Epithelial cell of esophagus (primary cell): ENCODE measurements at places on chromosomes 2 and 18.

GRCh38 chr2:195813421-195813820 lies 156.4 kb downstream of the SLC39A10 start:
- no peak for DNase-seq

DNA sequence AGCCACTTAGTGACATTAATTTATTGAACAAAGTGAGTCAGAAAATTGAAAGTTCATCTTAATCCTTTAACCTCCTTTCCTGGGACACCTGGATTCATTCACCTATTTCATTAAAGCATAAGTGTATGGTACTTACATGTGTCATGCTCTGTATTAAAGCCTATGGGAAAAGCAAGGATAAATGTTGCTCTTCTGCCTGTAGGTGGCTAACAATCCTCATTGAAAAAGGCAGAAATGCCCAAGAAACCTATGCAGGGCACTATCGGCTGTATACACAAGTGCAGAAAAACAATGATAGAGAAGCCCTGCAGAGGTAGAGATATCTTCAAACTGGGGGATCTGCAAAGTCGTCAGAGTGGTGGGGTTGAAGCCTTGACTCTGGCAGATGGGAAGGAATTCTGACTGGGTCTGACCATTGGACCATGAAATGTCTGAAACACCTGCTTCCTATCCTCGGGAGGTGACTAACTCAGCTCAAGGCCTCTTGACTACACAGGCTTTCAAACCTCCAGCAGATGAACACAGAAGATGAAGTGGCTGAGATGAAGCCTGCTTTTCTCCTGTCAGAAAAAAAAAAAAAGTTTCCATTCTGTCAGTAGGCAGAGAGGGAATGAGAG lies 83.1 kb downstream of the DCC start:
- DNase-seq, result no peak

GRCh38 chr18:10564975-10565773 lies 39.3 kb downstream of the NAPG start:
- DNase-seq, result no peak

GRCh38 chr2:113234721-113235346 lies 43.9 kb downstream of the PAX8 start:
- no peak for DNase-seq

DNA sequence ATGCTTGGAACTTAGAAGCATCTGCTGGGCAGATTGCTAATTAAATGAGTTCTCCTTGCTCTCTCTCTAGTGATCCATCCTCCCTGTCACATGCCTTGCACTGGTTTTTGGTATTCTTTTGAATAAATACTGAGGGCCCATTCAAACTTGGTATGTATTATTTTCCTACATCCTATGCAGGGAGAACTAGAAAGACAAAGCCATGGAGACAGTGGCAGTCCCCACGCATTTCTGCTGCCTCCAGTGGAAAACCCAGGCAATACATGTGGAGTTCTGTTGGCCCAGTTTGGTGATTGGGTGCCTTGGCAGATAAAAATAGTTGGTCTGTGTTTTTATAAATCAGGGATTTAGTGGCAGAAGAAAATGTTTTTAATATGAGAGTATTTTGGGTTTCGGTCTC lies 68.7 kb downstream of the DIS3L2 start:
- no peak for DNase-seq

GRCh38 chr2:20352230-20352578 lies 1.6 kb upstream of the PUM2 start:
- no peak for DNase-seq

DNA sequence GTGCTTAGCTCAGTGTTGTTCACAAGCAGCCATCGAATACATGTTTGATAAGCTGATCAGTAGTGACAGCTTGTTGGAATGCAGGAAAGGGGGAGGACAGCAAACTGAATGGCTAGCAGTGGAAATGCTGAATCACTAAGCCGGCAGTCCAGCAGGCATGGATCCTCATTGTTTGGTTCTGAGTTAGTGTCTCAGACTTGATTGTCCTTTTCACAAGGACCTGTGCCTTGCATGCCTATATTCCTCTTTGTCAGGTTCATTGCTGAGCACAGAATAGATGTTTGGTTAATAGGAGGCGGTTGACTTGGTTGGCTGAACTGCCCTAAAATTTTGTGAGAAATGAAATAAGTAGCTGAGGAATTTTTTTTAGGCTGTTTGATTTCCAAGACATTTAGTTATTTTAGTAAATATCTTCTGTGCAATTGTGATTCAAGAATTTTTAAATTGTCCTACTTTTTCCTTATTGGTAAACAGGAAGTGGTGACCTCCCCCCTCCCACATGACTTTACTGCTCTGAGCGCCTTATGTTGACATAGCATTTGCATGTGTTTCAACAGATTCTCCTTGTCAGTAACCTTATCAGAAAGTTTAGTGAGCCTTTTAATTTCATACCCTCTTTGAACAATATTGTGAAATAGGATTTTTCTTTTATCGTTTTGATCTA lies 21.4 kb upstream of the STON1 start:
- DNase-seq, result peak; percentile 55

- peak; percentile 34 for DNase-seq
Measured at GRCh38 chr2:12169721-12170120, 423.3 kb downstream of the LPIN1 start.

DNA sequence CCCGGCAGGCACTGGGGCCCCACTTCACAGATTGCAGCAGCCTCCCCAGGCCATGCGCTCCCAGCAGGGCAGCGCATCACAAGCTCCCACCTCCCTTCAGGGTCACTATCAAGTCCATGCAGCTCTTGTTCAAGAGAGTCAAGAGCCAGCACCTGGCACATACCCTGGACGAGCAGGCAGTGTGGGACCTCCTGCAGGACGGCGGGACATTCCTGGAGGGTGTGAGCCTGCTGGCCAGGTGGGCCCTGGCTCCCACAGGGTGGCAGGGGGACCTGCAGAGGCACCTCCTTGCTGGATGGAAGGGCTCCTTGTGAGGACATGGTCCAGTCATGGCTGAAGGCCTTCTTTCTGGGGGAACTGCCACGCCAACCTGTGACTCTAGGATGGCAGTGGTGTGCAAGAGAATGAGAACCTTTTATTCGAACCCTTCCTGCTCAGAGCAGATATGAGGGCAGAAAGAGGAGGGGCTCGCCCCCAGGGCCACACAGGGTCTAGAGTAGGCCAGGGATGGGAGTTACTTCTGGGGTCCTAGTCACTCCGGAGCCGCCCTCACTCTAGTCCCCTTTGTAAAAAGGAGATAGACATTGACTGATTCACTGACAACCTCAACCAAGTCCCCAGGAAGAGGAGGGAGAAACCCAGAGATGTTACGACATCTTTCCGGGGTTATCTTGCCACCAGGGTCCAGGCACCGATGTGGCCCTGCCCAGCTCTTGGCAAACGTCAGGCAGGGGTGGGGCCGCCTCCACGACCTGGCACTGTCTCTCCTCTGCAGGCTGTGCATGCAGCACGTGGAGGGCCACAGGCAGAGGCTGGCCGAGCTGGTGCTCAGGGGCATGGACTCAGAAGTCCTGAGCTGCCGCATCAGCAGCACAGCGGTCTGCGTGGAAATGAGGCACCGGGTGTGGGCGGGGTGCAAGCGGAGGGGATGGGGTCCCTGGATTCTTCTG lies 31.3 kb downstream of the HJURP start:
- DNase-seq, result no peak

- DNase-seq, result peak; percentile 8
Measured at GRCh38 chr2:55418512-55419232, 984 bp downstream of the CCDC88A start.

- peak; percentile 4 for DNase-seq
Measured at GRCh38 chr18:56712761-56713160, 61.6 kb downstream of the WDR7 start.

GRCh38 chr2:46836295-46837111 lies 79.1 kb downstream of the MCFD2 start:
- no peak for DNase-seq

DNA sequence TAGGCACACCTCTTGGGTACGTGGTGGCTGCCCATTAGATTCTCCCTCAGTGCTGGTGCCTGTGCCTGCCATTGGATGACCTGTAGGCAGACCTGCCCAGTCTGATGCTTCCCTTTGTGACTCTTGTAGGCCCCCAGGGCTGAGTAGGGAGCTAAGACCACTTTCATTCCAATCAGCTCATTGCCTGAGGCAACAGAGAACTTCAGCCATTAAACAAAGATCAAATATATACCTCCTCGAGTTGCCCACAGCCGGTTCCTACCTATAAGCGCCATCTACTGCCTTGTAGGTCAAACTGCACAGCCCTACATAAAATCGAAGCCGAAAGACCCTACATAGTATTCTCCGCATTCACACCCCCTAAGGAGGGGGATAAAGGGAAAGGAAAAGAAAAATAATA lies 184.6 kb downstream of the ETAA1 start:
- no peak for DNase-seq

DNA sequence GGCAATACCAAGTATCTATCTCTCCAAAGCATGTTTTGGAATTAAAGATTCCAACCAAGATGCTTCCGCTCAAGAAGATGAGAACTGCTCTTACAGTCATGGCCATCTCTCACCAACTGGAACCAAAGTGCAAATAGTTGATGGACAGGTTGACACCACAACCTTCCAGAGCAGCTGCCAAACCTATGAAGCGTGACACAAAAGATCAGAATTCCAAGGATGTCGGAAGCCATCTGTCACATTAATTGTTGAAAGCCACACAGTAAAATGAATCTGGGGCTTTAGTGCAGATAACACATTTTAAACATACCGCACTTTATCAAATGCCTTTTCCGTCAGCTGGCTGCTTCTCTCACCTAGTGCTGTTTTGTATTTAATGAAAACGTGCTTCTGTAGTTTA lies 195.7 kb downstream of the CDH20 start:
- DNase-seq, result no peak

DNA sequence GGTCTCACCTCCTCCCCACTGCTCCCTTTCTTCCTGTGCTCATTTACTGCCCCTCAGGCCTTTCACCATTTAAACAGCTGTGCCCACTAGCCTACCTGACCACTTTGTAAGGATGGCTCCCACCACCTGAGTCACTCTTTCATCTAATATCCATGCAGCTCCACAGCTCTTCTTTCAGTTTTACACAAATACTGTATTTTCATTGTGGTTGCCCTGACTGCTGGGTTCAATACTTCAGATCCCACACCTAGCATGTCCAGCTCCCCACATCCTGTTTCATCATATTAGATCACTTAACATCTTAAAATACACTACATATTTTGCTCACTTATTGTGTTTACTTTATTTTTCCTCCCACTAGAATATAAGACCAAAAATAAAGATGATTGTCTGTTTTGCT lies 1110.6 kb downstream of the TSN start:
- DNase-seq, result no peak

DNA sequence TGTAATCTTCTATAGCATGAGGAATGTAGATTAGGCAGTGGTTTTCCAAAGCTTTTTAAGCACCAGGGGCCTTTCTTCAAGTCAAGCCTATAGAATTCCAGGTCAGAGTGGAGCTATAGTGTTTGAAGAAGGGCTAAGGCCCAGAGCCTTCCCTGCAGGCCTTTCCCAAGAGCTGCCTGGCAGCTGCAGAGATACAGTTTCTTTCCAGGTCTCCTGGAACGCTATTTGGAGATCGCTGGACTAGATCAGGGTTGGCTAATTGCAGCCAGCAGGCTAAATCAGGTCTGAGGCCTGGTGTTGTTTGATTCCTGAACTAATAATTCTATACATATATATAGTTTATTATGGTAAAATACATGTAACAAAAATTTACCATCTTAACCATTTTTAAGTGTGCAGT lies 319.0 kb upstream of the SPRED2 start:
- no peak for DNase-seq

- DNase-seq, result no peak
Measured at GRCh38 chr2:13113002-13113401, 396.3 kb downstream of the TRIB2 start.

DNA sequence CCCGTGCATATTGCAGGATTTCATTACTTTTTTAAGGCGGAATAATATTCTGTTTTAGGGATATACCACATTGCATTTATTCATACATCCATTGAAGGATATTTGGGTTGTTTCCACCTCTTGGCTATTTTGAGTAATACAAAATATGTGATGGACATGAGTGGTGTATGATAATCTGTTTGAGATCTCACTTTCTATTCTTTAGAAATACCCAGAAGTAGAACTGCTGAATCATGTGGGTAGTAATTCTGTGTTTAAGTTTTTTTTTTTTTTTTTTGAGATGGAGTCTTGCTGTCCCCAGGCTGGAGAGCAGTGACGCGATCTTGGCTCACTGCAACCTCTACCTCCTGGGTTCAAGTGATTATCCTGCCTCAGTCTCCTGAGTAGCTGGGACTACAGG lies 201.4 kb downstream of the NYAP2 start:
- DNase-seq, result no peak

GRCh38 chr2:50584185-50584584 lies 447.7 kb downstream of the NRXN1 start:
- no peak for DNase-seq

DNA sequence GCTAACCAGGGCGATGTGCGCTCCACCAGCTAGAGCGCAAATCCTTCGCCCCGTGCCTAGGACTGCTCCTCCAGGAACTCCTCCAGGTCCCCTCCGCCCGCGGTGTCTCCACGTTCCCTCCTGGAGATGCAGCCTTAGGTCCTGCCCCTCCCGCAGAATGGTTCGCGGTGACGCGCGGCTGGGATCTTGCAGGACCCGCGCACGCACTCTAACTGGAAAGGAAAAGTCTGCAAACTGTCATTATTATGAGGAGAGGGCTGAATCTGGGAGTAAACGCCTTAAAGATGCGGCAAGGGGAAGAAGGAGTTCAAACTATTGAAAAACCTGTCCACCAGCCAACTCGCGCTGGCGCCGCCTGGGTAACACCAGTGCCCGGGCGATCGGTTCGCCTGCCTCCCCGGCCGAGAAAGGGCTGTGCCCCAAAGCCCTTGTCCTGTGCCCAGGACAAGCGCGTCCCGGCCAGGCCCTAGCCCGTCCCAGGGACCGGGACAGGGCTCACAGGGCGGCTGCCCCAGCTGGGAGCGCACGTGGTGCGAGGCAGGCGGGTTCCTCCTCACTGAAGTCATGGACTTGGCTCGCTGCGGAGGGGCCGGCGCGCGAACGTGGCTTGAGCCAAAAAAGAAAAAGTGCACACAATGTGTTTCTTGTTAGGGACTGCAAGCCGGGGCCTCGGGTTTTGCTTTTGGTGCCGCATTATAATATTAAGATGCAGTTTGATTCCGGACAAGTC lies 5.5 kb upstream of the ID2 start:
- DNase-seq, result peak; percentile 33

- DNase-seq, result peak; percentile 21
Measured at GRCh38 chr2:73937899-73938298, 11.2 kb downstream of the DGUOK start.

DNA sequence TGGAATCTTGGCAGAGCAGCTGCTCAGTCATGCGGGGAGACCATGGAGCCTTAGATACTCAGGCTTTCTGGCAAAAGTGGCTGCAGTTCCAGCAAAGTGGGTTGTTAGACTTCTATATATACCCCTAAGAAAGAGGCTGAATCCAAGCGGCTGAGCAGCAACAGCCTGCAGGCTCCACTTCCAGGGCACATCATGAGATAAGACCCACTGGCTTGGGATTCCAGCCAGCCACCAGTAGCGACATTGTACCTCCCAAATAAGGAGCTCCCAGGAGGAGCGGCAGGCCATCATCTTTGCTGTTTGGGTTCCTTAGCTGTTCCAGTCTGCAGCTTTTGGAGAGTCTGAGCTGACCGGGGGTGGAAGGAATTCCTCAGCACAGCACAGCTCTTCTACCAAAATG lies 150.3 kb upstream of the ST6GAL2 start:
- DNase-seq, result no peak
